Activated T-cell treated with anti-CD3 and anti-CD28 coated beads, Interleukin-2, amount 50 U/mL, for 48 hours (primary cell): ENCODE measurements at places on chromosomes 2 and 18.

DNA sequence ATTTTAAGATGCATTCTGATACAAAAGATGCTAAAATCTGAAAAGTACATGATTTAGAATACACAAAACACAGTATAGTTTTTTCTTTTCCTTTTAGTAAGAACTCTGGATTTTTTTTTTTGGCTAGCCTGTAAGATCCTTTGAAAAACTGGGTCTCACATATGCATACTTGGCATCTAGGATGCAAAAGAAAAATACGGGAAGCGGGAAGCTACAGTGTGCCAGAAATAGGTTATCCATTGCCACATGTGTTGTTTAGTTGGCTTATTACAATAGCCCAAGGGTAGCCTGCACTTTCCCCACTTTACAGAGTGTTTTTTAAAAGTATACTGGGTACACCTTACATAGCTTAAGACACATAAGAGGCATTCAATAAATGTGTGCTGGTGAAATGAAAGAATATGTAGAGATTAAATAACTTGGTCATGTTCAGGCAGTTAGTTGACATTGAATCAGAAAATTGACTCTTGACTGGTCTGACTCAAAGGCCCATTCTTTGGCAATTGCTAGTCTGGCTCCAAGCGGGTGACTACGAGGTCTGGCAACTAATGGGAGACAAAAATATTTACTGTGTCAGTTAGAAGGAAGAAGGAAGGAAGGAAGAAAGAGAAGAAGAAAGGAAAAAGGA, 286.8 kb upstream of the TRIB2 start:
- DNase-seq, result no peak

- peak; percentile 48 for DNase-seq
These were observed 128.0 kb downstream of the ARL4C start for GRCh38 chr2:234368861-234369261.

- DNase-seq, result no peak
These were observed 66.5 kb upstream of the CABLES1 start for GRCh38 chr18:23068570-23069310.

GRCh38 chr2:188328419-188328818, 36.7 kb downstream of the GULP1 start:
- DNase-seq, result no peak

DNA sequence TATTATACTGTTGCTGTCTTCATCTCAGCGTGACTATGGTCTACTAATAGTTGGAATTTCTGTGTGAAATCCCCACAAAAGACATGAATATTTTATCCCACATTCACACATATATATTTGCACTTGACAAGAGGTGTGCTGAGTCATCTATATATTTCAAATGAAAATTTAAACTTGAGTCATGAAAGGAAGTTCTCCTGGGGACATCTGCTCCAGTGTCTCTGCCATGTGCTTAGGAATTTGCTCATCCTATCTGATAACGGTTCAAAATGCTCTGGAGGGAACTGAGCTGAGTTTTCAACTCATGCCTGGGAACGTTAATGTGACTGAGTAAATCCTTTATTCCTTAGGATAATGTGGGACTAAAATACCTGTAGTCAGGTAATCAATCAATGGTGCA, 326.2 kb upstream of the MEX3C start:
- no peak for DNase-seq

GRCh38 chr2:206716623-206717022, 1.6 kb downstream of the DYTN start:
- no peak for DNase-seq

DNA sequence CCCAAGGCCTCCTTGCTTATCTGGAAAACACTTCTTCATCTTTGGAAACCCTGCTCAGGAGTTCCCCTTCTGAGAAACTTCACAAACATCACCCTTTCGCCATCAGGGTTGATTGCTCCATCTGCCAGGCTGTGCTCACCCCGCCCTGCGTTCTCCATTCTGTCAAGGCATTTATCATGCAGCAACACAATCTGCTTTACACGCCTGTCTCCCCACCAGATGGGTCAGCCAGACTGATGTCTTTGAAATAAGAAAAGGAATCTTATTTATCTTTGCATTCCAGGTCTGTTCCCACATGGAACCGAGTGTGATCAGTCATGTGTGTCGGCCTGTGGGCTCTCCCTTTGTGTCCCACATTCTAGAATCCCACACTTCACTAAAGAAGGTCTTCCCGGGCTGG, 110.0 kb upstream of the ARL4C start:
- no peak for DNase-seq

DNA sequence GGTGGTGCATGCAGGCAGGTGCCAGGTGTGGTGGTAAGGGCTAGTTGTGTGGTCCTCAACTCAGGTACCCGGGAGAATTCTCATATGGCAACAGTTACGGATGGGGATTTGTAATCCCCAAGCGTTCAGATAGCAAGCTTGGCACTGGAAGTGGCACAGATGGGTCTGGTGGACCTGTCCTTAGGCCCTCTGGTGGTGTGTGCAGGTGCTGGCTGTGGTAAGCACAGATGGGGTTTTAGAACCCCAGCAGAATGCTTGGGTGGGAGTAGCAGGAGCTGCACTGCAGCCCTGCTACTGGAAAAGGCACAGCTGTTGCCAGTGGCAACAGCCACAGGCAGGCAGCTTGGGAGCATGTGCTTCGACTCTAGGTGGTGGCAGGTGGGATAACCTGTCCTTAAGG, 948.2 kb upstream of the FAM98A start:
- no peak for DNase-seq
